ENCODE measurements at places on chromosomes 2 and 18.
A peak's percentile ranks its signal among the peaks of the same experiment; 100 is the strongest.

GRCh38 chr2:126703311-126703710, 47.4 kb downstream of the GYPC start:
- no peak for DNase-seq

DNA sequence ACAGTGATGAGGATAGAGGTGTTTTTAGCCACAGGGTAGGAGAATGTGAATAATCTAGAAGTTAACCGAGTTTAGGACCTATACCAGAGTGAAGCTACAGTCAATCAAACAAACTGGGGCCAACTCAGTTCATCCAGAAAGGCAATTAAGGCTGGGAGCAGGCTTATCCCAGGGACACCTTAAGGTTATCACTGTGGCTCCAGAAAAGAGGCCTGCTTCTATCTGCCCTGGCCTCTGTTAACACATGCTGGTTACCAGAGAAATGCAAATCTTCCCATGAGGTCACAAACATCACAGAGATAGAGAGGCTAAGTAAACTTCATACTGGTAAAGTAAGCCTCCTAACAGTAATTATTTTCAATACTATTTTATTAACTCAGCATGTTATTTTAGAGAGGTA, 93.2 kb upstream of the GRB14 start:
- DNase-seq = no peak

DNA sequence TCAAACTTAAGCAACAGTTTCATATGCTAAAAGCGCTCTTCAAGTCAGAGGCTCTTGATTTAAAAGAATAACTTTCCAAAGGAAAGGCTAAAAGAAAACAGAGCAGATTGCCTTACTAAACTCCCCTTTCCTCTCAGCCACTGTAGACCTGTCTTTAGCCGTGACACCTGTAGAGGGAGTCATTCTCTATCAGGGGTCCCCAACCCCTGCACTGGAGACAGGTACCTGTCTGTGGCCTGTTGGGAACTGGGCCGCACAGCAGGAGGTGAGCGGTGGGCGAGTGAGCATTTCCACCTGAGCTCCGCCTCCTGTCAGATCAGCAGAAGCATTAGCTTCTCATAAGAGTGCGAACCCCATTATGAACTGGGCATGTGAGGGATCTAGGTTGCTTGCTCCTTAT, 9.6 kb downstream of the SLC14A1 start:
- DNase-seq = no peak

GRCh38 chr2:3377279-3377611, 373 bp downstream of the EIPR1 start:
- no peak for DNase-seq

DNA sequence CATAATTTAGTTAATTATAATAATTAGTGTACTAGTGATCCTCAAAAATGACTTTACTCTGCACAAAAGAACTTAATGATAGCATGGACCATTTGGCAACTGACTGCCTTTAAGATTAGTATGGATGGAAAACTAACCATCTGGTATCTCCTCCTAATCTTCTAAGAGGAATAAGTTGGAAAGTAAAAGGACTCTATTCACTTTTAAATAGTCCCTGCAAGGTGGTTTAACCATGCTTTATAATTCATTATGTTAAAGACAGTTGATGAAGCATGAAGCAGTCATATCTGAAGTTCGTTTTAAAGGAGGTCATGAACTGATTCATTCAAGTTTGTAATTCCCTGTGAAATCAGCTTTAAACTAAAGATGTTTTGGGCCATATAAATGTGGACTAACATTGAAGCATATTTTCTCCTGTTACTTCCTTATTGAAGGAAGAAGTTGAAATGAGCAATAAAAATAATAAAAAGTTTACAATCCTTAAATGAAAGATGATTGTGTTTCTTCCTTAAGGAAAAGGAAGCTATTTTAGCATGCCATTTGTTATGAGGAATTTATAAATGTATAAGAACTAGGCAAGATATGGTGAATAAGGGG, 446.0 kb downstream of the XIRP2 start:
- peak; percentile 13 for DNase-seq

DNA sequence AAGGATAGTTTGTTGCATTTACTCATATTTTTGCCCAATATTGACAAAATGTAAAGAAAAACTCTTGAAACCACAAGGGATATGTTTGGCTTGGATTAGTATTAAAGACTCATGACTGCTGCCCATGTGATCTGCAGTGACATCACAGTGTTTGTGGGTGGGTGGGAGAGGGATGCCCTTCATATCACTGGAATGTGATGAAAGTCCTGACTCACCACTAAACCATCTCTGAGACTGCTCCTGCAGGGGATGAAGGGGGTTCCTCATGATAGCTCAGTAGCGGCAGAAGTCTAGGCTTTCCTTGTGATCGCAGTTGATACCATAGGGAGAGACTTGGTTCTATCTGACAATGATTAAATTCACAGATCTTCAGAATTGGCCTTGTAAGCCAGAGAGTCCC, 451.2 kb downstream of the CNTNAP5 start:
- DNase-seq = no peak

DNA sequence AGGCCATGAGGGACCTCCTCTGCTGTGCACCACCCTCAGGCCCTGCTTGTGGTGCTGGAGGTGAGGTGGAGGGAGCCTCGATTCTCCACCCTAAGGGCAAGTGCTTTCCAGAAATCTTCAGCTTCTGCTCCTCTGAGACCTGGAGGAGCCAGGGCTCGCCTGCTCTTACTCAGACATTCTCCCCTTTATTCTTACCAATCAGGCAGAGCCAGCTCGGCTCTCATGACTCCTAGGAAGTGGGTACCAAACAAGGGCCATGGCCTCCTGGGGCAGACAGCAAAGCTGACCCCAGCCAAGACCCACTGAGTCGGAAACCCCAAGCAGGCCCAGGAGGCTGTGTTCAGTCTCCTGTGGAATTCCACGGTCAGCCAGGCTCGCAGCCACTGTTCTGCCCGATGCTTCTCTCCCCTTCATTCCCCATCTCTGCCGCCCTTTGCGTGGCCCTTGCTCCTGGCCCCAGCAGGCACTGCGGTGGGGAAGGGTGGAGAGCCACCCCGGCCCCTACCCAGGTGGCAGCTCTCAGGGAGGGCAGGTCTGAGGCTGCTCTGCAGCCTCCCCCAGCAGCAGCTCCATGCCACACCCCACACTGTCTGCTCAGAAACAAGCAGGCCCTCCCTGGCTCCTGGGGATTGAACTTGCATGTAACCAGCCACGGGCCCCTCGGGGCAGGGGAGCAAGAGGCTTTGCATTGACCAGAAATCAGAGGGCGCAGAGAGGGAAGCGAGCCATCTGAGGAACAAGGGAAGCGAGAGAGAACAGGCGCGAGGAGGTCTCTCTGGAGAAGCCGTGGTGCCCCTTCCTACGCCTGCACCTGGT, 24.0 kb downstream of the HS1BP3 start:
- no peak for DNase-seq

DNA sequence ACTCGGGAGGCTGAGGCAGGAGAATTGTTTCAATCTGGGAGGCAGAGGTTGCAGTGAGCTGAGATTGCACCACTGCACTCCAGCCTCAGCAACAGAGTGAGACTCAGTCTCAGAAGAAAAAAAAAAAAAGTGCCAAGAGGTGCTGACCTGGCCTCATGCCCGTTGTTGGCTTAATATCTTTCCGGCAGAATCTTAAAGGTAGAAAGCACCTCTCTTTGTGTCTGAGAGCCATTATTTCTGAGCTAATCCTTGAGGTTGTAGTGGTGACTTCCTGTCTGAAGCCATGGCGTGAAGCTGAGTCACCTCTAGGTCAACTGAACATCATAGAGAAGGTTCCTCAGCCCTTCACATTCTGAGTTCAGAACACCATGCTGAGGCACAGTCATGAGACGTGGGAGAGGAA, 60.4 kb downstream of the WDSUB1 start:
- peak; percentile 0 for DNase-seq

DNA sequence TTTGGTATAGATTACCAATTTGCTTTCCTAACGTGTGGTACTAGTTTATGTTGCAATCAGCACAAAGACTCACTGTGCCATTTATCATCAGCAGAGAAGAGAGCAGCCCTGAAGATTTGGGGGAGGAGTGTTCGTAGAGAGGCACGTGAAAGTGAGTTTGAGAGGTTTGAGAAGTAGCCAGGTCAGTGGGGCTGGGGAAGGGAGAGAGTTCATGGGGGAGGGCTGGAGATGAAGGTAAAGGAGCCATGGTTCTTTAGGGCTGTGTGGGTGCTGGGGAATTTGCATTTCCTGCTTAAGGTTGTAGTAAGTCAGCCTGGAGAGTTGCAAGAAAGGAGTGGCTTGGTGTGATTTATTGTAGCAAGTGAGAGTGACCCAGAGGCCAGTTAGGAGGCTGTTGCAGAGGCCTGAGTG, 172.1 kb downstream of the NEDD4L start:
- DNase-seq = no peak

- no peak for DNase-seq
Observed at GRCh38 chr2:119550856-119551255, 6.6 kb downstream of the CFAP221 start.
